RWPE2 (cell line): ENCODE measurements at places on chromosomes 16 and 17.
A peak's percentile ranks its signal among the peaks of the same experiment; 100 is the strongest.

DNA sequence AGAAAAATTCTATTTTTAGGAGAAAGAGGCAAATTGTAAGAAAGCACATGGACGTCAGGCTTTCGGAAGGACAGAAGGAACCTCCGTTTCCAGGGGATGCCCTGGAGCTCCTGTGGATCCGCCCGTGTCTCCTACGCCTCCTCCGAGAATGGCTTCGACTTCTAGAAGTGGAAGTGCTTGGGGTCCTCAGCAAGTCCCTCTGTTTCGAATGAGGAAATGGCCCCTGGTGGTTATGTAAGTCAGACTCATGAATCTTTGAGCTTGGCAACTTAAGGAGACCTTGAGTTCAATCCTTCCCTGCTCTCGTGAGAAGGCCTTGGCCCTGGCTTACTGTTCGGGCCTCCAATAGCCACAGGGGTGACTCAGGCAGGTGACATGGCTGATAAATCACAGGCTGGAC, 38.9 kb downstream of the COX4I1 start:
- no peak overlapping the region for H3K27ac ChIP-seq
- no peaks in the 10 kb centered on the region for H3K4me1 ChIP-seq
- no peaks in the 10 kb centered on the region for H3K36me3 ChIP-seq
- H3K27me3 ChIP-seq: peaks cover 39% of the 10 kb centered on the region

DNA sequence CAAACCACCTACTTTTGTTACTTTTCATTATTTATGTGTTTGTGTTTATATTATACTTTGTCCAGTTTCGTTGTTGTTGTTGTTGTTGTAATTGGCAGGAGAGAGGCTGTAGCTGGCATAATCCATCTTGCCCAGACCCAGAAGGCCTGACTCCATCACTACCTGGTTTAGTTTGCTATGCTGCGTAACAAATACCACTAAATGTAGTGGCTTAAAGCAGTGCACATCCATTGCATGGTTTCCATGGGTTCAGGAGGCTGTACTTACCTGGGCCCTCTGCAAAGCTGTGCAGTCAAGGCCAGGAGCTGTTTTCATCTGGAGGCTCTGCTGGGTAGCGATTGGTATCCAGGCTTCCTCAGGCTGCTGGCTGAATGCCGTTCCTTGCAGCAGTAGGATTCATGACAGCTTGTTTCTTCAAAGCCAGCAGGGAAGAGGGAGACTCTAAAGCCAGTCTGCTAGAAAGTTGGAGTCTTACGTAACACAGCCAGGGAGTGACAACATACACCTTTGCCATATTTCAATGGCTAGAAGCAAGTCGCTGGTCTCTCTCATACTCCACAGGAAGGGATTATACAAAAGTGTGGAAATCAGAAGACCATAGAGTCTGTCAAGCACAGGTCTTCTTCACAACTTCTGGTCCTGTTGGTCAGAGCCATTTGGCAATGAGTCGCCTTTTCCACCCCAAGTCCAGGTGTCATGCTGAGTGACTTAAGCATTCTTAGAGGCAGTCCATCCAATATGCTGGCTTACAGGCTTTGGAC, 41.1 kb downstream of the TNRC6C start:
- peaks cover 3% of the 10 kb centered on the region for H3K4me1 ChIP-seq
- H3K36me3 ChIP-seq: no peaks in the 10 kb centered on the region
- DNase-seq: no peak
- no peaks in the 10 kb centered on the region for H3K27me3 ChIP-seq
- H3K4me3 ChIP-seq: no peak overlapping the region

DNA sequence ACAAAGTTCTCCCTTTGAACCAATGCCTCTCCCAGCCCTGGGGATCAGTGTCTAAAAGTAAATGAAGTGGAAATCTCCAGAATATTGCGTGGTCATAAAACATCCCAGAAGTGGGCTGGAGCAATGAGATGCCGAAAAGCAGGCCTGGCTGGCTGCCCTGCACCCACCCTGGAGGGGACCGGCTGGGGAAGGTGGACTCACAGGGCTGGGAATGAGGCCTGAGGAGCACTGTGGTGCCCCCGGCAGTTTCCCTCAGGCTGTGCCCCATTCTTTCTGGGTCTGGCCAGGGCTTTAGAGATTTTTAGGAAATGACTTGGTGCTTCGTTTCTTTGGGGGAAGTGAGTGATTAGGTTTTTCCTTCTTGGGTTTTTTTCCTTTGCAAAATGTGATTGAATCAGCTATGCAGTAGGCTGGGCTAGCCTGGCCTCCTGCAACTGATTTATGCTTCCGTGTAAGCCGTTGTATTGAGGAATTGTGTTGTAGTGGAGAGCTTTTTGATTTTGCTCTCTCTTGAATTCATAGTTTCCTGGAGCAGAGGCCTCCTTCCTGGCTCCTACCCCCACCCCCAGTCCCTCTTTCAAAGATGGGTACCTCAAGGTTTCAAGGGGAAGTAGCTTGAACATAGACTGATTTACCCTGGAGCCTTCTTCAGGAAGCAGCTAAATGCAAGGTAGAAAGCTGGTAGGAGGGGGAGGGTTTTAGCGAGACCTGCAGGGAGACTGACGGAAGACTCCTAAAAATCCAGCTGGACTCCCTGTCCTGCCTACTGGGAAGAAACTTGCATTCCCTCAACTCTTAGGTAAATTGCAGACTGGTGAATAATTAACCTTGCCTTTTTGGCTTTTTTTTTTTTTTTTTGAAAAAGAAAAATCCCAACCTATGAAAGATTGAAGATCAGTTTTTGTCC, 170.2 kb downstream of the RAB11FIP4 start:
- DNase-seq: no peak
- H3K4me3 ChIP-seq: peak overlapping the region; percentile 69
- H3K27me3 ChIP-seq: no peaks in the 10 kb centered on the region
- H3K27ac ChIP-seq: peak overlapping the region; percentile 73

- no peak overlapping the region for H3K27ac ChIP-seq
- H3K4me1 ChIP-seq: no peaks in the 10 kb centered on the region
- no peaks in the 10 kb centered on the region for H3K27me3 ChIP-seq
Measured at GRCh38 chr17:1960545-1960912, 64.6 kb downstream of the RTN4RL1 start.

DNA sequence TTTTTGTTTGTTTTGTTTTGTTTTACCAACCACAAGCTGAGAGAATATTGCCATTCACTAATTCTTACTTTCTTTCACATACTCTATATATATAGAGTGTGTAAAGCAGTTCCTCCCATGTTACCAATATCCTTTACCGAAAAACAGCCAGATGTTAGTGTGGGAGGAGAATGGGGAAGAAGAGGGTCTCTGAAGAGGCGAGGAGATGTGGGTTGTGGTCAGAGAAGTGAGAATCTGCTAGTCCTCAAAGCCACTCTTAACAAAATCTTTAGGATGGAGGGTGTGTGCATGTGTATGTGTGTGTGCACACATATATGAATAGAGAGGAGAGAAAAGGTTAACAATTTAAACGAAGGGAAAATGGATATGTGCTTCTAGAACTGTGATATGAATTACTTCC, 80.6 kb downstream of the TUBD1 start:
- DNase-seq: no peak
- no peaks in the 10 kb centered on the region for H3K27me3 ChIP-seq
- H3K27ac ChIP-seq: no peak overlapping the region
- no peak overlapping the region for H3K4me3 ChIP-seq

DNA sequence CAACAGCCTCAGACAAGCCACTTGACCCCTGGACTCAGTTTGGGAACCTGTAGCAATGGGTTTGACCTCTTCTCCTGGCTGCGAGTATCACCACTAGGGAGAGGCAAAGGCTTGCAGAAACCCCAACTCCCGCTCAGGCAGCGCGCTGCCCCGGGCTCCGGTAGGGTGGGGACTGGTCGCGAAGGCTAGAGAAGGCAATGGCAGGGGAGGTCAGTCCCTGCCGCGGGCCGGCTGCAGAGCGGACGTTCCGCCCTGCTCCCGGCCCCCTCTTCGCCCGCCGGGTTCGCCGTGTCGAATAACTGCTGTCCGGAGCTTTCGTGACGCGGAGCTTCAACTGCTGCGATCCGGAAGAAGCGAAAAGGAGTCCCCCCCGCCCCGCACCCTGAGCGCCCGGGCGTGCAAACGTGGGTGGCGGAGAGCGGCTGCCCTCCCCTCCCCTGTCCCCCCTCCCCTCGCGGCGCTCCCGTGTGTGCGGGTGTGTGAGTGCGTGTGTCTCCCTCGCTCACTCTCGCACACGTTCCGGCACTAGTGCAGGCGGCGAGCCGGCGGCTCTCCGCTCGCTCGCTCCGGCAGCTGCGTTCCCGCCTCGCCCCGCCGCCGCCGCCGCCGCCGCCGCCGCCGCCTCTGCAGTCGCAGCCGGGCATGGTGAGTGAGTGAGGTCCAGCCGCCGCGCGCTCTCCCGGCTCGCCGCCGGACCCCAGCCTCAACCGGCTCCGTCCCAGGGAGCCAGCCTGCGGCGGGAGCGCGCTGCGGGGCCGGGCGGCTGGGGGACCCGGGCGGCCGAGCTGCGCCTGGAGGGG, 772 bp upstream of the SHISA6 start:
- no peak overlapping the region for H3K27ac ChIP-seq
- no peak for DNase-seq
- H3K4me1 ChIP-seq: no peaks in the 10 kb centered on the region
- H3K4me3 ChIP-seq: no peak overlapping the region
- H3K36me3 ChIP-seq: no peaks in the 10 kb centered on the region

DNA sequence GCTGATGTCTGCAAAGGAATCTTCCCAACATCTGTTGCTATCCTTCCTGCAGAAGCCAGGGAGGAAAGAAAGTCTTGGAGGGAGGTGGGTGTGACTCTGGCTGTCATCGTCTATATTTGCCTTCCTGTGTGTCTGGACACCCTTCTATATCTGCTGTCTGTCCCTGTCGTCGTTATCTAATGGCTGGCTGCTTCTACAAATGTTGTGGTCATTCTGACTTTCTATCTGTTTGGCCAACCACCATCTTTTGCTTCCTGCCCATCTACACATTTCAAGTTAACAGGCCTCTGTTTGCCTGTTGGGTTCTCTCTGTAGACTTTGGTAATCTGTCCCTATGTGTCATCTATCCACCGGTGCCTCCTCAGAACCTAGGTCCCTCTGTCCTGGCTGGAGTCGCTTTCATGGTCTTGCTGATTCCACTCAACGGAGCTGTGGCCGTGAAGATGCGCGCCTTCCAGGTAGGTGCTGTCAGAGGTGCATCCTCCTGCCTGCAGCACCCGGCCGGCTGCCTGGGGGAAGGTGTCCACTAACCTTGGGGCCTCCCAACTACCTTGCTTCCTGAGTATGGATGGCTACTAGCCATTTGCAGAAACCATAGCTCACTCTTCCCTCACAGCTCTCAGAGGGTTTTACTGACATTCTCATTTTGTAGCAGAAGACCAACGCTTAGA, 30.2 kb downstream of the ABCC3 start:
- H3K4me3 ChIP-seq: no peak overlapping the region
- no peak overlapping the region for H3K27ac ChIP-seq
- H3K36me3 ChIP-seq: peaks cover 5% of the 10 kb centered on the region; the same call in 1 of the 2 replicates
- H3K27me3 ChIP-seq: no peaks in the 10 kb centered on the region
- DNase-seq: no peak
- H3K4me1 ChIP-seq: peaks cover 40% of the 10 kb centered on the region

GRCh38 chr16:87273471-87274030, 43.6 kb downstream of the C16orf95 start:
- no peaks in the 10 kb centered on the region for H3K27me3 ChIP-seq
- no peaks in the 10 kb centered on the region for H3K36me3 ChIP-seq
- H3K4me3 ChIP-seq: no peak overlapping the region
- no peak overlapping the region for H3K27ac ChIP-seq
- peaks cover 3% of the 10 kb centered on the region for H3K4me1 ChIP-seq

DNA sequence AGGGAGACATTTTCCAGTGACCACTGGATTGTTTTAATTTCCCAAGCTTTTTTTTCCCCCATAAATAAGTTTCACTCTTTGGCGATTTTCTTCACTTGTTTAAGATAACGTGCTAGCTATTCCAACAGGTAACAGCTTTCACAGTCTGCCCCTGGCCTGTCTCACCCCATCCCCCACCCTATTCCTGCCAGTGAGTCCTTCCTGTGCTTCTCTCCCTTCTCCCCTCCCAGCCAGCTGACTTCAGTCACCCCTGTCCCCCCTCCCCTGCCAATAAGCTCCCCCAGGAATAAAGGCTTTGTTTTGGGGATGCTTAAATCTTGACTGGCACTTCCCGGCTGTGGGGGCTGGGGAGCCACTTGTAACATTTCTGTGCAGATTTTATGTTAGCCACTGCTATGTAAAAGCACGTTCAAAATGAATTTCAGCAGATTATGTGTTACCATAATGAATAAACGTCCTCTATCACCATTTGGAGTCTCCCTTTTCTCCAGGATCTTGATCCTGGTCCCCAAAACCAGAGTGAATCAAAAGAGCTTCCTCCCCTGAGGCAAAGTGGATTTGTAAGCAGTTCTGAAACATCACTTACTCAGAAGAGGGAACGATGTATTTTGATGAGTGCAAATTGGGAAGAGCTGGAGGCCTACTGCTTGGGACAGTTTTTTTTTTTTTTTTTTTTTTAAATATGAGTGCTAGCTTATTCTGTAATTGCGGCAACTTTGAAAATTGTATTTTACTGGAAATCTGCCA, 58.2 kb downstream of the IGF2BP1 start:
- DNase-seq: no peak
- H3K27ac ChIP-seq: no peak overlapping the region
- no peak overlapping the region for H3K4me3 ChIP-seq

- H3K36me3 ChIP-seq: no peaks in the 10 kb centered on the region
- no peak overlapping the region for H3K27ac ChIP-seq
- no peaks in the 10 kb centered on the region for H3K27me3 ChIP-seq
- H3K4me3 ChIP-seq: no peak overlapping the region
Measured at GRCh38 chr17:43393944-43394482, 4.8 kb upstream of the ARL4D start.

- no peaks in the 10 kb centered on the region for H3K4me1 ChIP-seq
- no peak overlapping the region for H3K27ac ChIP-seq
- no peaks in the 10 kb centered on the region for H3K36me3 ChIP-seq
- DNase-seq: no peak
Measured at GRCh38 chr17:79730437-79730768, 340 bp upstream of the ENPP7 start.

DNA sequence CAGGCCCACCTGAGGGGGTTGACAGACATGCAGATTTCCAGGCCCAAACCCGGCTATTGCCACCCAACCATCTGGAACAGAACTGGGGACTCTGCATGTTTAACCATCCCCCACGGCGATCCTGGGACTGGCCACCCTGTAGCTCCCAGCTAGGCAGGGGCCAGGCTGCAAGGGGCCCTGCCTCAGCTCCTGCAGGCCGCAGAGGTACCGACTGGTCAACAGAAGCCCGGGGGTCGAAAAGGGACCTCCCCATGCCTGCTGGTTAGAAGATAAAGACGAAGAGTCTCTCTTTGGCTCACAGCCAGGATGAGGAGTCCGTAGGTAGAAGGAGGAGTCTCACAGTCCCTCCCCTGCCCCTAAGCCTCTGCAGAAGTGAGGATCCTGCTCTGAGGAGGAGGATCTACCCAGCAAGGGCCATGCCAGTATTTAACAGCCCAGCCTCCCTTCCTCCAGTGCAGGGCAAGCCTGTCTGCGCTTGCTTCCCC, 223.4 kb upstream of the TNRC6C start:
- no peak overlapping the region for H3K4me3 ChIP-seq
- H3K4me1 ChIP-seq: peaks cover 8% of the 10 kb centered on the region
- H3K36me3 ChIP-seq: no peaks in the 10 kb centered on the region
- H3K27ac ChIP-seq: no peak overlapping the region
- peak; percentile 51 for DNase-seq

- H3K27ac ChIP-seq: no peak overlapping the region
- no peaks in the 10 kb centered on the region for H3K4me1 ChIP-seq
- no peak overlapping the region for H3K4me3 ChIP-seq
- no peaks in the 10 kb centered on the region for H3K27me3 ChIP-seq
- H3K36me3 ChIP-seq: no peaks in the 10 kb centered on the region
Measured at GRCh38 chr17:66447159-66447558, 144.7 kb downstream of the PRKCA start.

GRCh38 chr17:50035421-50035879, 20.5 kb upstream of the ITGA3 start:
- H3K36me3 ChIP-seq: no peaks in the 10 kb centered on the region
- no peaks in the 10 kb centered on the region for H3K27me3 ChIP-seq
- H3K27ac ChIP-seq: no peak overlapping the region
- DNase-seq: no peak
- H3K4me3 ChIP-seq: no peak overlapping the region
